Activated CD8-positive, alpha-beta memory T cell treated with anti-CD3 and anti-CD28 coated beads for 48 hours (primary cell): ENCODE measurements at places on chromosomes 1 and 21.
A peak's percentile ranks its signal among the peaks of the same experiment; 100 is the strongest.

- DNase-seq = no peak
These were observed 2.8 kb upstream of the EFHD2 start for GRCh38 chr1:15406614-15407559.

GRCh38 chr1:59384443-59384842 lies 87.5 kb downstream of the FGGY start:
- no peak for DNase-seq

DNA sequence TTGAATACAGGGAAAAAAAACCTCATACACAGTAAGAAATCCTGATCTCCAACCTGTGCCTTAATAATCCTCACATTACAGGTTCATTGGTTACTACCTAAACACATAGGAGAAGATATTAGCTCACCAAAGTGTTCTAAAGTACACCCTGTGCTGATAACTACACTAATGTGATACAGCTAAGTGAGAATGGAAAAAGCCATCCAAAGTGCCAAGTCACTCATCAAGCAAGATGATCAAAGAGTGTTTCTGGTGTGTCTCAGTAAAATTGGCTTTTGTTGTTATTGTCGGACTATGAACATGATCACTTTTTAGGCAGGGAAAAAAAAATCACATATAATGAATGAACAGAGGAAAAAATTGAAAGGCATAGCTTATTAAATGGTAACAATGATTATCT lies 31.4 kb downstream of the EPS15 start:
- DNase-seq = no peak

GRCh38 chr1:42817976-42818375 lies 779 bp upstream of the SVBP start:
- DNase-seq = no peak

GRCh38 chr1:118032883-118033282 lies 103.3 kb downstream of the WDR3 start:
- DNase-seq = no peak

- DNase-seq = no peak
These were observed 12.3 kb downstream of the TAL1 start for GRCh38 chr1:47219590-47220220.

DNA sequence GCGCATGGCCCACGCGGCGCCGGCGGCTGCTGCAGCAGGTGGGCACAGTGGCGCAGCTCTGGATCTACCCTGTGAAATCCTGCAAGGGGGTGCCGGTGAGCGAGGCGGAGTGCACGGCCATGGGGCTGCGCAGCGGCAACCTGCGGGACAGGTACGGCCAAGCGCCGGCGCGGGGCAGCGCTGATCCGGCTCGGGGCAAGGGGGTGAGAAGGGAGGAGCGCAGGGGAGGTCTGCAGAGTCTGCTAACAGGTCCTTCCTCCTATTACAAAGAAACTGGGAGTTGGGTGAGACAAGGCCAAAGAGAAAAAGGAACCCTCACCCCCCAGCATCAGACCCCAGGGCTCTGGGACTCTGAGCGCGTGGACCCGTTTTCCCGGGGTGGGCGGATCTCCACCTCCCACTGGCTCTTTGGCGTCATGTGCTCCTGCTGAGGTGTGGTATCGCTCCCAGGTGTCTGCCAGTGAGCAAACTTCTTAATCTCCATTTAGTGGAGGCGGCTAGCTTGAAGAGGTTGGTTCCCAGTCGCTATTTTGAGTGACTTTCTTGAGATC lies 431 bp downstream of the MTARC1 start:
- DNase-seq = no peak

DNA sequence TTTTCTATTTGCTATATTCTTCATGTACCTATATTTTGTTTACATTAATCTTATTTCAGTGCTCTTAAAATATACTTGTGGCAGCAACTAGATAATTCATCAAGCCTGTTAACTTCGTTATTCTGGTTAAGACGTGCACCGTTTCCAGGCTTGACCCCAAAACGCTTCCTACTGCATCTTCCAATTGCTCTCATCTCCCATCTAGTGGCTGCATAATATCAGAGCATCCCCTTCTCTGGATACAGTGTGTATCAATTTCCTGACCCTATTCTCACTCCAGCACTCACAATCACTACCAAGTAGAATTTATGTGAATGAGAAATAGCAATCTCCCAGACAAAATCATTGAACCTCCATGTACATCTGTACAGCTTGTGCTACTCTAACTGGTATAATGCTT lies 1280.3 kb upstream of the B3GALT2 start:
- no peak for DNase-seq

- no peak for DNase-seq
These were observed 7.2 kb downstream of the RO60 start for GRCh38 chr1:193066606-193067005.

DNA sequence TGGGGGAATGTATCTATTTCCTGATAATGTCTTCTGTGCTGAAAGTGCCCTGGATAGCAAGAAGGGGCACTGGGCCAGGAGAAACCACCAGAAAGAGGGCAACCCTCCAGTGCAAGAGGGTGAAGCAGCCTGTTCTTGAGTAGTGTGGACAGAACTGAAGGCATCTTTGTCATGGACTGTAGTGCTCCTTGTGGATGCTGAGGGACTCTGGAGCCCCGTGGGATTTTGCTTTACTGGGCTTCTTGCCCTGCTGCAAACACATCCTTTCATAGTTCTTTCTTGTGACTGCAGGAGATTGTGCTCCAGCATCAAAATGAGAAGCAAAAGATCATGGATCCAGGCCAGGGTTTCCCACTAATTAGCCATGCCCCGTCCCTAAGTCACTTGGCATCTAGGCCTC lies 300.6 kb downstream of the ZNF326 start:
- no peak for DNase-seq

DNA sequence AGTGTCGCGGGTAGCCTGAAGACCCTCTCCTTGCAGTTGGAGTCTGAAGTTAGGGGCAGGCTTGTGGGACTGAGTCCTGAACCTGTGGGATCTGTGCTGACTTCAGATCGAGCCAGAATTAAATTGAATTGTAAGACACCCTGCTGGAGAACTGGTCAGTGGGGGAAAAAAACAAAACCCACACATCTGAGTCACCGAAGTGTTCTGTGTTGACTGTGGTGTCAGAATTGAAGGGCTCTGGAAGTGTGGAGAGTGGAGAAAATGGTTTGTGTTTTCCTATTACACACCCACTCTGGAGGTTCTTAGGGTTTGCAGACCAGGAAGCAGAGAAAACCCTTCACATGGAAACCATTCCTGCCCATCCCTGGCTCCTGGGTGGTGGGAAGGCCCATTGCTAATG lies 209.5 kb upstream of the GALNT2 start:
- DNase-seq = no peak

DNA sequence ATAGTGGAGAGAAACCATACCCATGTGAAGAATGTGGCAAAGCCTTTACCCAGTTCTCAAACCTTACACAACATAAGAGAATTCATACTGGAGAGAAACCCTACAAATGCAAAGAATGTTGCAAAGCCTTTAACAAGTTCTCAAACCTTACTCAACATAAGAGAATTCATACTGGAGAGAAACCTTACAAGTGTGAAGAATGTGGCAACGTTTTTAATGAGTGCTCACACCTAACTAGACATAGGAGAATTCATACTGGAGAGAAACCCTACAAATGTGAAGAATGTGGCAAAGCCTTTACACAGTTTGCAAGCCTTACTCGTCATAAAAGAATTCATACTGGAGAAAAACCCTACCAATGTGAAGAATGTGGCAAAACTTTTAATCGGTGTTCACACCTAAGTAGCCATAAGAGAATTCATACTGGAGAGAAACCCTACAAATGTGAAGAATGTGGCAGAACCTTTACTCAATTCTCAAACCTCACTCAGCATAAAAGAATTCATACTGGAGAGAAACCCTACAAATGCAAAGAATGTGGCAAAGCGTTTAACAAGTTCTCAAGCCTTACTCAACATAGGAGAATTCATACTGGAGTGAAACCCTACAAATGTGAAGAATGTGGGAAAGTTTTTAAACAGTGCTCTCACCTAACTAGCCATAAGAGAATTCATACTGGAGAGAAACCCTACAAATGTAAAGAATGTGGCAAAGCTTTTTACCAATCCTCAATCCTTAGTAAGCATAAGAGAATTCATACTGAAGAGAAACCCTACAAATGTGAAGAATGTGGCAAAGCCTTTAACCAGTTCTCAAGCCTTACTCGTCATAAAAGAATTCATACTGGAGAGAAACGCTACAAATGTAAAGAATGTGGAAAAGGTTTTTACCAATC lies 80.0 kb downstream of the JMJD4 start:
- DNase-seq = no peak

DNA sequence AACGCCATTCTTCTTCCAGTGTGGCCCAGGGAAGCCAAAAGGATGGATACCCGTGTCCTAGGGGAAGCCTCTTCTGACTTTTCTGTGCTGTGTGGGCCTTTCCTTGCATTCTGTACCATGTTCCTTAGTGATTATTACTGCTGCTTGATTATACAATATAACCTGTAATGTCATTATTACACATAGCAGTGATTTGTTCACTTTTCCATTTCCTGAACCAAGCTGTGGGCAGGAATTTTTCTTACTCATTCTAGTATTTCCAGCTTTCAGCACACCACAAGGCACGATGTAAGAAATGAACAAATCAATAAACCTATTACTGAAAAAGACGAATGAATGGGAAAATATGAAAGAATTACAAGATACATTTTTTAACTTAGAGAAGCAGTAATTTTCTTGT lies 8.4 kb upstream of the USP33 start:
- no peak for DNase-seq

DNA sequence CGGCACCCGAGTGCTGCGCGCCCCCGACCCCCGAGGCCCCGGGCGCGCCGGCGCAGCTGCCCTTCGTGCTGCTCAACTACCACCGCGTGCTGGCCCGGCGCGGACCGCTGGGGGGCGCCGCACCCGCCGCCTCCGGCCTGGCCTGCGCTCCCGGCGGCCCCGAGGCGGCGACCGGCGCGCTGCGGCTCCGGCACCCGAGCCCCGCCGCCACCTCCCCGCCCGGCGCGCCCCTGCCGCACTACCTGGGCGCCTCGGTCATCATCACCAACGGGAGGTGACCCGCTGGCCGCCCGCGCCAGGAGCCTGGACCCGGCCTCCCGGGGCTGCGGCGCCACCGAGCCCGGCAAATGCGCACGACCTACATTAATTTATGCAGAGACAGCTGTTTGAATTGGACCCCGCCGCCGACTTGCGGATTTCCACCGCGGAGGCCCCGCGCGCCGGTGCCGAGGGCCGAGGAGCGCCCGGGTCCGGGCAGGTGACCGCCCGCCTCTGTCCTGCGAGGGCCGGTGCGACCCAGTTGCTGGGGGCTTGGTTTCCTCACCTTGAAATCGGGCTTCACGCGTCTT lies 49.0 kb downstream of the SIM2 start:
- peak; percentile 26 for DNase-seq

- no peak for DNase-seq
These were observed 620.4 kb upstream of the BEND5 start for GRCh38 chr1:49397086-49397485.

- no peak for DNase-seq
These were observed 17.2 kb upstream of the SLAMF6 start for GRCh38 chr1:160539990-160540858.

DNA sequence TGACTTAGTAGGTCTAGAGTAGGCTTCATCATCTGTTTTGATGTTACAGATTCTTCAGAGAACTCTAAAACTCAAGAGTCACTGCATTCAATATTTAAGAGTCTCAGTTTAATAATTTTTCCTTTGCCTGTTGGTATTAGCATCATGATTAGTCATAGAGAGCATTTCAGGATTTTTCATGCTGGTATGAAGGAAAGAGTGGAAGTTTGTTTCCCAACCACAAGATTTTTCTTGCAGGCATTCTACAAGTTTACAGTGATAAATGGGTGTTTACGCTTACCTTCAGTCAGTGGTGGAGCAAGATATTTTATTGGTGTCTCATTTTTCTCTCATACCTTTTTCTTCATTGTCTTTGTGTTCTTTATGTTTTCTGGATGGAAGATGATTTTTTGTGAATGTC lies 58.4 kb upstream of the MYOCOS start:
- no peak for DNase-seq

DNA sequence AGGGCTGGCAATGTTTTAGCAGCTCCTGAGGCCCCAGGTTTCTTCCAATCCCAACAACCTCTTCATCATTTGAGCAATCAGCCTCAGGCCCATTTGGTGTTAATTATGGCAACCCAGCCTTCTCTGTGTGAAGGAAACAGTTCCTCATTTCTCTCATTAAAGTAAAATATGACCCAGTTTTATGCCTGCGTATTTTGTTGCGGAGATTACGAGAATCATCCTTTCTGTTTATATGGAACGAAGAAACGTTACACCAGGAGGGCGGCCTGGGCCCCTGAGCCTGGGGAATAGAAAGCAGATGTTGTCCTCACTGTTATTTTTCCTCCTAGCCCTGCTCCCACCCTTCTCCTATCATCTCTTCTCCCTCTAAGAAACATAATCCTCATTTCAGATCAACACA lies 332.2 kb upstream of the USP24 start:
- no peak for DNase-seq

DNA sequence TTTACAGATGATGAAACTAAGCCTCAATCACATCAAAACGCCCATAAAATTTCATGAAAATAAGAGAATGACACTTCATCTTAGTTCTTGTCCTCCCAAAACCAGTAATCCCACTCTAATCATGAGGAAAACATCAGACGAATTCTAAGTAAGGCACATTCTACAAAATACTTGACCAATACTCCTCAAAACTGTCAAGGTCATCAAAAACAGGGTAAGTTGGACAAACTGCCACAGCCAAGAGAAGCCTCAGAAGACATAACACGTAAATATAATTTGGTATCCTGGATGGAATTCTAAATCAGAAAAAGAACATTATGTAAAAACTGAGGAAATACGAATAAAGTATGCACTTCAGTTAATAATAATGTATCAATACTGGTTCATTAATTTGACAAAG lies 128.2 kb downstream of the DPYD start:
- no peak for DNase-seq

- DNase-seq = no peak
These were observed 39.7 kb upstream of the TIAM1 start for GRCh38 chr21:31383770-31384169.

DNA sequence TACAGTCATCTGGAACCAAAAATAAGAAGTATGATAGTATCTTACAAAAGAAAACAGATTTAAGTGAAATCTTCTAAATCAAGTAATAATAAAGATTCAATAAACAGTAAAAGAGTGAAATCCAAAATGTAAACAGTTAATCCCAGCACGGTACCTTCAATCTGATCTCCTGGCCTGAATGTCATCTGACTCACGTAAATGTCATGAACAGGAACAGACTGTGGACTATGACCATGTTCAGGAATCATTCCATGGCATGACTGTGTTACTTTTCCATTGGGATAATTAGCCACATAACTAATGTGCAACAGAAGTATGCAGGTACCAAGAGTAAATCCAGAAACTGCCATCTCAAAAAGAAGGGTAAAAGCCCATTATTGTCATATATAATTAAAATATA lies 18.0 kb downstream of the FRRS1 start:
- no peak for DNase-seq

- DNase-seq = no peak
These were observed 44.1 kb upstream of the CYYR1 start for GRCh38 chr21:26617176-26617575.
